ENCODE measurements at places on chromosomes 7 and 10.

DNA sequence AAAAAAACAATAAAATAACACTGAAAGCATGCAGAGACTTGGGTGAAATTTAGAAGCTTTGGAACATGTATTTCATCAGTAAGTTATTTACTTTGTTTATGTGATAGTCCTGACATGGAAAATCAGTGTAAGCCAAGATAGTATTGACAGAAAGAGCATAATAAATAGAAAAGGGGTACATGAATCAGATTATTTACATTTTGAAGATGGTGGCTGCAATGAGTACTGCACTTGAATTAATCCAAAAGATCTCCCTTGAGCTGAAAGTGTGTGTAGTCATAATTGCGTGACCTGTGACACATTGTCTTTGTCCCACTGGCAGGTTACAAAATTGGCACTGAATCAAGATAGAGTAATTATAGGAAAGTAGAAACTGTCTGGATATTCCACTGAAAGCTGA is 562.9 kb downstream of the GFRA1 start:
- DNase-seq: no peak

GRCh38 chr7:30143748-30144251 is 9.0 kb downstream of the MTURN start:
- no peak for DNase-seq

DNA sequence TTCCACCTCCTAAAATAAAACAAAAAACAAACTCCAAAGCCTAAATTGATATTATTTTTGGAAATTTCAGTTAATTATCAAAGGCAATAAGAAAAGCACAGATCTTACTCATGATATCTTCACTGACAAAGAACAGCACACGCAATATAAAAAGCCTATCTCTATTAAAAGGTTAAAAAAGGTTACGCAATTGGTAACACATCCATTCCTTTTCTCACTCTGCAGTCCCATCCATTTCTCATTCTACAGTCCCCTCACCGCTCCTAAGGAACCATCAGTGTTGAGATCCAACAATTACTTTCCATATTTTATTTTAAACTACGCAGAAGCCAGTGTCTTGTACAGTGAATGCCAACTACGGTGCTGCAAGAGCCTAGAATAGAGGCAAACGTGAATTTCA is 1.3 kb downstream of the SEC61G start:
- no peak for DNase-seq

GRCh38 chr7:148537435-148537834 is 53.1 kb upstream of the C7orf33 start:
- DNase-seq: no peak

DNA sequence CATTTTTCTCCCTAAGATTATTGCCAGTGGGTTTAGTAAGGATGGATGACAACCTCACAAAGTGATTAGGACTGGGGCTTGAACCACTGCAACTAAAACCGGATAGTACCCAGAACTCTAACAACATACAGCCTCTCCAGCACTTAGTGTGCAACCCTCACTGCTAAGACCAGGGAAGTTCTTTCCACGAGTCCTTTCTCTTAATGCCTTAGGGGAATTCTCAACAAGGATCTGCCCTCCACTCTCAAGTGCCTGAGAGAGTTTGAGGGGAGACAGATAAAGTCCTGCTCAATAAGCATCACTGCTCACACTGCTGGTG is 104.6 kb downstream of the NRP1 start:
- no peak for DNase-seq

DNA sequence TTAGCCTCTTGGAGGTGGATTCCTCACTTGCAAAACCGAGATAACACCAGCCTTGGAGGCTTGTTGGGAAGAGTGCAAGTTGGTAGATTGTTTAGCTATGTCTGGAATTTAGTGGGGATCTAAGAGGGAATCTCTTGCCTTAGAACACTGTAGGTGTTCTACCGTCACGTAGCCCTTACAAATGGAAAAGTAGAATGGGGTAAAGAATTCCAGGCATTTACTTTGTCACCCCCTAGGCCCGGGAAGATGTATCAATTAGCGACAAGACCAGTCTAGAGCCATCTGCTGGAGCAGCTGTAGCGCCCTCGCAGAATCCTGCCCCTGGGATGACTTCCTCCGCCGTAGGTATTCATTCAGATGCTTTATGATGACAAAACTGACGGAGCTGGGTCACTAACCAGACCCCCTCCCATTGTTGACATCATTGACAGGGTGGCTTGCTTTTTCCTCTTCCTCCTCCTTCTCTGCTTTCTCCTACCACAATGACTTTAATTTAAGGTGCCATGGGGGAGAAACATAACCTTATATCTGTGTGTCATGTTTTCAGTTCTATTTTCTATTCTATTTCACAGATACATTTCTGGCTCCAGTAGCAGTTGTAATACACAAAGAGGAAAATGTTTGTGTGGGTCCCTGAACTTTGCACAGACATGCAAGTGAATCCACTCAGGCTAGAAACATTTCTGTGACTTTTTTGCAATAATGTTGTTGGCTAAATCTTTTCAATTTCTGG is 262.6 kb upstream of the LYZL1 start:
- no peak for DNase-seq

- DNase-seq: no peak
Measured at GRCh38 chr10:107727767-107728317, 563.3 kb upstream of the SORCS1 start.

GRCh38 chr10:112967200-112967599 is 17.2 kb downstream of the TCF7L2 start:
- no peak for DNase-seq

DNA sequence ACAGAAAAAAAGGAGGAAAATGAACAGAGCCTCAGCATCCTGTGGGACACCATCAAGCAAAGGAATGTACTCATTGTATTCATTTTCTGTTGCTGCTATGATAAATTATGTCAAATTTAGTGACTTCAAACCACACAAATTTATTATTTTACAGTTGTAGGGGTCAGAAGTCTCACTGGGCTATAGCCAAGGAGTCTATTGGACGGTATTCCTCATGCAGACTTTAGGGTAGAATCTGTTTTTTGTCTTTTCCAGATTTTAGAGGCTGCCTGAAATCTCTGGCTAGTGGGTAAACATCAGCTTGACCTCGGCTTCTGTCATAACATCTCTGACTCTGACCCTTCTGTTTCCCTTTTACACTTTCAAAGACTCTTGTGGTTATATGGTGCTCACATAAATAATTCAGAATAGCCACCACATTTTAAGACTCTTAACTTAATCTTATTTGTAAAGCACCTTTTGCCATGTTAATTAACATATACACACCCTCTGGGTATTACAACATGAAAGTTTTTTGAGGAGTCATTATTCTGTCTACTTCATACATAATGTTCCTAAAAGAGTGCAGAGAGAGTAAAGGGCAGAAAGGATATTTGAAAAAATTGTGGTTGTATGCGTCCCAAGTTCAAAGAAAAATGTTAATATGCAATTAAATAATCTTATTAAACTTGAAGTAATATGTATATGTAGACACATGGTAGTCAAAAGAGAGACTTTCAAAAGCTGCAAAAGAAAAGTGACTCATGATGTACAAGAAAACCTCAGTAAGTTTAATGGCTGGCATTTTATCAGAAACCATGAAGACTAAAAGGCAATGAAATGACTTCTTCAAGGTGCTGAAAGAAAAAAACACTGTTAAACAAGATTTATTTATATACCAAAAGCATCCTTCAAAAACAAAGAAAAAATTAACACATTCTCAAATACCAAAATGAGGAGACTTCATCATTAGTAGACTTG is 70.8 kb upstream of the MEOX2 start:
- no peak for DNase-seq

- no peak for DNase-seq
Measured at GRCh38 chr10:121708728-121709674, 110.8 kb upstream of the FGFR2 start.

- no peak for DNase-seq
Measured at GRCh38 chr10:87095236-87095945, 385 bp downstream of the SHLD2 start.

- DNase-seq: no peak
Measured at GRCh38 chr7:149444287-149444686, 16.6 kb downstream of the ZNF777 start.

DNA sequence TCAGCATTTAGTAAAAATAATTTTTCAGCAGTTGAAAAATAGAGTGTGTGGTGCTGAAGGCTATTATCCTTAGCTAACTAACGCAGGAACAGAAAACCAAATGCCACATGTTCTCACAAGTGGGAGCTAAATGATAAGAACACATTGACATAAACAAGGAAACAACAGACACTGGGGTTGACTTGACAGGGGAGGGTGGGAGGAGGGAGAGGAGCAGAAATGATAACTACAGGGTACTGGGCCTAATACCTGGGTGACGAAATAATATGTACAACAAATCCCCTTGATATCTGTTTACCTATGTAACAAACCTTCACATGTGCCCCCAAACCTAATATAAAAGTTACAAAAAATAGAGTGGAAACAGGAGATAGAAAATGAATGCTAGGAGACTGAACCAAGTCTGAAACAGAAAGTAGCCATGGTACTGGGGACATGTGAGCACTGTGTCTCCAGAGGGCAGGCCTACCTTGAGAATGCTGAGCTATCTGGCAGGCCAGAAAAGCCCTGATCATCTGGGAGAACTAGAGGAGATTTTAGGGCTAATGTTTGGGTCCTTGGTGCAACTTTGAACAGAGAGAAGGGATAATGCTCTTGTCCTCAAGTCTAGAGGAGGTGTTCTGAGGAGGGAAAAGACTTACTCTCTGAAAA is 4.7 kb upstream of the EFCAB10 start:
- no peak for DNase-seq

GRCh38 chr10:61081301-61081700 is 137.3 kb upstream of the RHOBTB1 start:
- DNase-seq: no peak

DNA sequence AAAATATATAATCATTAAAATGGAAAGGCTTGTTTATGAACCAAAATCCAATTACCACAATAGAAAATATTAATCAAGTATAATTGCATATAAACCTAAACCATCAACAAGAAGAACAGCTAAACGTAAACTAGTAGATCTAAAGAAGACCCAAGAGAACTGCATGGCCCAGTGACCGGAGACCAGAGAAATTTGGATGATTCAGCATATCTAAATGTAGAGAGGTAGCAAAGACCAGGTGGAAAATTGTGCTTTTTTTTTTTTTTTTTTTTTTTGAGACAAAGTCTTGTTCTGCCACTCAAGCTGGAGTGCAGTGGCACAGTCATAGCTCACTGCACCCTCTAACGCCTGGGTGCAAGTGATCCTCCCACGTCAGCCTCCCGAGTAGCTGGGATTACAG is 207.2 kb upstream of the SEMA3E start:
- DNase-seq: no peak

- no peak for DNase-seq
Measured at GRCh38 chr10:133261726-133262325, 14.8 kb downstream of the ADAM8 start.

GRCh38 chr7:128891110-128891941 is 19.2 kb downstream of the KCP start:
- no peak for DNase-seq

GRCh38 chr10:59674215-59674836 is 35.3 kb downstream of the SLC16A9 start:
- no peak for DNase-seq

DNA sequence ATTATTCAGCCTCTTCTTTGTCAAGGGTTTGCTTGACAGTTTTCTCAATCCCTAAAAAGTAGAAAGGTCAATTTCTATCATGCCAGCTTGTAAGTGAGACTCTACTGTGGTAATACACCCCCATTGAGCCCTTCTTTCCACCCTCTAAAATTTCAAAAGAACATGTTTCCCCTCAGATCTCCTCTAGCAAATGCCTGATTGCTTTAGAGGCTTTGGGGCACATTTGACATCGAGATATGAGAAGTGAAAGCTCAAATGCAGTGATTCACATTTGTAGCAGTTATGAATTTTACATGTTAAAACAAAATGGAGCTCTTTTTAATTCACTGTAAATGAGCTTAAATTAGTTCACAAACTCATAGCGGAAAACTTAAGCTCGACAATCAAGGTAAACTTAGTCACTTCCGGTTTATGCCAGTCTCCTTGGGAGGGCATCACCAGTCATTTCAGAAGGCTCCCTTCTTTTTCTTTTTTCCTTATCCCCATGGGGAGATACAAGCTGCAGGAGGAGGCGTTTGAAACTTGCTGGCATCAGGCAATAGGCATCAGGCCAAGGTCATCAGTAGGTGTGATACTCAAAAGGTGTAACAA is 55.3 kb upstream of the ADO start:
- no peak for DNase-seq

DNA sequence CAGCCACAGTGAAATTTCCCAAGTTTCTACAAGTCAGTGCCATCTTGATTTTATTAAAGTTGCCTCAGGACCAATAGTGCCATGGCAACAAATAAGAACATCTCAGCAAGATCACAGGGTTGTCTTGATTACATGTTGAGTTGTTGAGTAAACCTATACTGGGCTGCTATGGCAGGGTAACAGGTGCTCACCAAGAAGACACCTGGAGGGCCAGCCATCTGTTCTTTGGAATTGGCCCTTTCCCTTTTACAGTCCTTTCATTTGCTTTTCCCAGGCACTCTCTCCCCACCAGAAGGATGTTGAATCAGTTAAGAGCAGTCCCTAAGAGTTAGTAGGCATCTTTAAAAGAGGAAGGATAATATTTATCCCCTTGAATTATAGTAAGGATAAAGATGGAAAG is 582.0 kb downstream of the TNS3 start:
- DNase-seq: no peak

DNA sequence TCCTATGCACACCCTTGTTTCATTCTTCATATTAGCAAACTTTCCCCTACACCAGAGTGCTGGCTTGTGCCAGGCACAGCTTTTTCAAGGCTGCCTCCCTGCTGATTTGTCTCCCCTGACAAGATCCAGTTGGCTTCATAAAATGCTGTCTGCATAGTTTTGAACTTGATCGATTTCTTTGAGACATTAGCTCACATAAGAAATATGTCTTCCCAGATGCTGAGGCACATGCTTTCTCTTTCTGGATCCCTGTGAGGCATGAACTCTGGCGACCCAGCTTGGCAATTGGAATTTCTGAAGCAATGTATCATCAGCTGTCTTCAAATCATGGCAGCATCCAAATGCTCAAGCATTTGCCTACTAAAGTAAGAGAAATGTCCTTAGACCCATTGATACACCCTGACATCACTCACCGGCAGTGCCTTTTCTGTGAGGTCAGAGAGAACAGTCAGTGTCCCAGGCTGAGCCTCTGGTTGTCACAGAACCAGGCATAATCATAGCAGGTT is 616.4 kb upstream of the GHITM start:
- no peak for DNase-seq

DNA sequence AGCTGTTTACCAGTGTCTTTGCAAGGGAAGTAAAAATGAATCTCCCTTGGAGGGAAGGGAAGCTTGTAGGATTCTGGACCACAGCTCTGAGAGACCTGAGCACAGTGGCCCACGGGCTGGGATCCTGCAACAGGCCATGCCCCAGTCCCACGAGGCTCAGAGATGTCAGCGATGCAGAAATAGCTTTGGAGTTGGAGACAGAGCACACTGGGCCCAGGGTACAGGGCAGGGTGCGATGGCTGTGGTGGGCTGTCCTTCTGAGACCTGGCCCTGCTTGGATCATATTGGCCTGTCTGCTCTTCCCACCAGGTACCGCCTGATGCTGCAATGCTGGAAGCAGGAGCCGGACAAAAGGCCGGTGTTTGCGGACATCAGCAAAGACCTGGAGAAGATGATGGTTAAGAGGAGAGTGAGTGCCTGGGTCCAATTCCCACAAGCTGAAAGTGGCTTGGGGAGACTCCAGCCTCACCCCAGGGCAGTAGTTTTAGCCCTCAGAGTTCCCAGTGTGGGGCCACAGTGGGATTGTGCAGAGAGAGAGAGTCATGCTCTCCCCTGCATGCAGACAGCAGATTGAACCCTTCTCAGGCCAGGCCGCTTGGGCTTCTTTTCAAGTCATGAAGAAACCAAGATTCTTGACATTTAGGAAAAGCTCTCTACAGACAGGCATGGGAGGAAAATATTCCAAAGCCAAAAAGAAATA is 13.5 kb upstream of the CSGALNACT2 start:
- DNase-seq: no peak
